Stimulated activated CD4-positive, alpha-beta T cell treated with anti-CD3 and anti-CD28 coated beads, Interleukin-2, amount 100 ng/mL, for 24 hours (primary cell): ENCODE measurements at places on chromosomes 4 and X.

- DNase-seq: no peak
Measured at GRCh38 chr4:19880206-19880605, 371.5 kb upstream of the SLIT2 start.

- peak; percentile 30 for DNase-seq
Measured at GRCh38 chr4:71184195-71184781, 154.5 kb upstream of the SLC4A4 start.

DNA sequence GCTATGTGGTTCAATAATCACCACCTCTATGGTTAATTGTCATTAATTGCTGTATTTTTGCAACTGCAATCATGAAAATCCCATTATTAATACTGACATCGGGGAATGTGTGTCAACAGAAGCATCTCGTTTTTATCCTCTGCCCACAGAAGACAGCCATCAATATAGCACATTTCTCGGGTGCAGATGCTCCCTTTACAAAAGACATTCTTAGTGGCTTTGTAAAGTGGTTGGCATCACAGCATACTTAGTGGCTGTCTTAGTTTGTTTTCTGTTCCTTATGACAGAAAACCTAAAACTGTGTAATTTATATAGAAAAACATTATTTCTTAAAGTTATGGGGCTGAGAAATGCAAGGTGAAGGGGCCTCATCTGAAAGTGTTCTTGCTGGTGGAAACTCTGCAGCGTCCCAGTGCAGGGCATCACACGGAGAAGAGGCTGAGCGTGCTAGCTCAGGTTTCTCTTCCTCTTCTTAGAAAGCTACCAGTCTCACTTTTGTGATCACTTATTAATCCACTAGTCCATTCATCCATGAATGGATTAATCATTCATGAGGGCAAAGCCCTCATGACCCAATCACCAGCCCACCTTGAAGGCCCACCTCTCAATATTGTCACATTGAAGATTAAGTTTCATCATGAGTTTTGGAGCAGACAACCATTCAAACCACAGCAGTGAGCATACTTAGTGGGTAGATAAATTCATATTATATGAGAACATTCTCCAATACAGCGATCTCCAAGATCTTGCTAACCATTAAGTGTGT lies 1067.7 kb upstream of the PABPC4L start:
- DNase-seq: no peak

DNA sequence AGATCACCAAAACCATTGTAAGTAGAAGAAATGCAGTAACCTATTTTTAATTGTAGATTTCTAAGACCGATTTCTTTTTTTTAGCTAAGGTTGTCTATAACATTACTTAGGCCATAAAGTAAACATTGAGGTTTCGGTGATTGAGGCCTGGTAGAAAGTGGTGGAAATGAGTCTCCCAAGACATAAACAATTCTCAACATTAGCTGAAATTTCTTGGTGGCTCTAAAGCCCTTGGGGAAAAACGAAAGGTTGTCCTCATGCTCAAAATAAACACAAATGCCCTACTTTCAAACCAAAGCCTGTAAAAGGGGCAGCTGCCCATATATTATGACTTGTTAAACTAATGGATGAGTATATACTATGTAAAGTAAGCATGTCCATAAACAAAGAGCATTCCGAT lies 98.8 kb downstream of the SCFD2 start:
- no peak for DNase-seq

DNA sequence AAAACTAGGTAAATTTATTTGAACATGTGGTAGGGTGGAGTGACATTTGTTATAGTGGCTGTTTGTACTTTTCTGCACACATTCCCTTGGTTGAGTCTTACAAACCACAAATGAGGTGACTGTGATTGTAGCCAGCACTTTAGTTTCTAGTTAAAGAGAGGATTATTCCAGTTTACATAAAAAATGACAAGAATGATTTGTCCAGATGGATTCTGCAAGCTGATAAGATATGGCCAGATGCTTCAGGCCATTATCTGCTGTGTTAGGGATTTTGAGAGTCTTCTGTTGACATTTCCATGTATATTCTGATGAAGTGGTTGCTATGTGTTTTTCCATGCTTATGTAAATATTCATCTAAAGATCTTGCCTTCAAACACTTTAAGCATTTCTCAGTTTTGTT lies 31.0 kb upstream of the PDE5A start:
- no peak for DNase-seq

DNA sequence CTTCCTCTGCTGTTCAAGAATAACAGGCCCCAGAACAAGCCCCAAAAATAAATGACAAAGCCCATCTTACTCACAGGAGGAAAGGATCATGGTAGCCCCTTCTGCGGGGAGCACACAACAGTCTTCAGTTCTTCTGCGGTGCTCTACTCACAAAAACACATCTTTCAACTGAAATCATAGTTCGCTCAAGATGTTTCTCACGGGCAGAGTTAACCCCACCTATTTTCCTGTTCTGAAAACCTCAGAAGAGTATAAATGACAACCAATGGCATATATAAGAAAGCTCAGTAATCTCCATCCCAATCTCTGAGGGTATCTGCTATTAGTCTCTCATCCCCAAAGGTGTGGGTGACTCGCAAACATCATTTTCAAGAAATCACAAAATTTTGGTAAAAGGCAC lies at the start of gene TXK:
Gene TXK (minus strand): TSS at position 170 of the 400 bp plus-strand sequence. CDS start 80 bp downstream, at position 90.
- no peak for DNase-seq

DNA sequence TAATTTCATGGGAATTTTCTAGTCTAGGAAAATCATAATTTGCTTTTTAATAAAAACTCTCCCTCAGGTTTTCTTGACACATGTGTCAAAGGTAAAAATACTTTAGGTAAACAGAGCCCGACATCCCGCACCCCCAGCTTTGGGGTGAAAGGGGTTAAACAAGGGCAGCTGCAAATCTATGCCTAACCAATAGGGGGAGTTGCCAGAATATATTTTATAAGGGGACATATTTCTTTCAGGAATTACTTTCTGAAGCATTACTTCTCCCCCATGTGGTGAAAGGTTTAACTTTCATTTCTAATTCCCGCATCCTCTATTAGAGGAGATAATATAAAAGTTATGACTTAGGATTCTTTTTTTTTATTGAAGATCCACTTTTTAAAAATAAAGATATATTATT lies 53.9 kb upstream of the HEPH start:
- DNase-seq: no peak

GRCh38 chrX:118675966-118676349 lies 51.4 kb upstream of the IL13RA1 start:
- DNase-seq: no peak

DNA sequence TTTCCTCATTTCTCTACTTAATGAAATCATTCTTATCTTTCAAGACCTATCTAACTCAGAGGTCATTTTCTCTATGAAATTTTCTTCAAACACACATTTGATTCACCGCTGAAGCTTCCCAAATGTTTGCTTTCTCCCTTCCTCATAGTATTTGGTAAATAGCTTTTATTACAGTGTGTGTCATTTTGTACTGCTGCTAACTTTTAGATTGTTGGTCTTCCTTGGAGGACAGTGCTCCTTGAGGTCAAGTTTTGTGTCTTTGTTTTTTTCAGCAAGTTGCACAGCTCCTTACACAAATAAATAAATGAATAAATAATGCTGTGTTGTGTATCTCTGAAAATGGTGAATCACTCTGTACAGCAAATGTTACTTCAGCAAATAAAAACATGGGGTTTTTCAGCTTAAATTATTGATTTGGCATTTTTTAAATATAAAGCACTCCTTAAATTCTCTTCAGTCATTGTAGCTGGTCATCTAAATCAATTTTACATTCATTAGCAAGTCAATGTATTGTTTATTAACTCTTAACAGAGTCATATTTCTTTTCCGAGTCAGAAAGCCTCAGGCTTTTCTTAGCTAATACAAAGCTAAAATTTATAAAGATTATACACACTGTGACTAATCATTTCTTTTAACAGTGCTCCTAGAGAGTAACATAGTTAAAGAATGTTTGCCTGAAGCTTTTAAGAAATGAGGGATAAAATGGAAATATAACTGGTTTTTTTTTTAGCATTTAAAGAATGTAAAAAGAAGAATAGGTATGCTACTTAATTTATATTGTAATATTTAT lies 30.1 kb upstream of the MAD2L1 start:
- DNase-seq: no peak

GRCh38 chr4:53205970-53206369 lies 159.9 kb downstream of the SCFD2 start:
- no peak for DNase-seq

- peak; percentile 37 for DNase-seq
Measured at GRCh38 chr4:48129307-48130014, 4.6 kb downstream of the TXK start.

- DNase-seq: no peak
Measured at GRCh38 chr4:163392328-163392727, 48.6 kb downstream of the NPY5R start.

DNA sequence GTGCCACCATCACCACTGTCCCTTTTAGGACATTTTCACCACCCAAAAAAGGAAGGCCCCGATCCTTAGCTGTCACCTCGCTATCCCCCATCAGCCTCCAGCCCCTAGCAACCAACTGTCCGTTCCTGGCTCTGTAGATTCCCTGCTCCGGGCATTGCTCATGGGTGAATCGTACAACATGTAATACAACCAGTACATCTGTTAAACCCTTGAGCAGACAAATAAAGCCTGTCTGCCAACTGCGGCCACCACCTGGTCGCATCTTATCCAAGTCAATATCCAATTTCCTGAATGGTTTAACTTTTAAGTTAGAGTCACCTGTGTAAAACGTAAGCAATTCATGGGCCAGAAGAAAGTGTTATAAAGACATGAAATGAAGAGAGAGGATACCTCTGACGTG lies 251.9 kb downstream of the AFAP1 start:
- no peak for DNase-seq

- DNase-seq: no peak
Measured at GRCh38 chrX:96361844-96362243, 322.8 kb upstream of the DIAPH2 start.

GRCh38 chrX:19017271-19017670 lies 33.4 kb upstream of the PHKA2 start:
- no peak for DNase-seq

GRCh38 chr4:122731676-122732075 lies 828 bp upstream of the BBS12 start:
- no peak for DNase-seq
